Effector memory CD8-positive, alpha-beta T cell (primary cell): ENCODE measurements at places on chromosomes 7 and 10.

DNA sequence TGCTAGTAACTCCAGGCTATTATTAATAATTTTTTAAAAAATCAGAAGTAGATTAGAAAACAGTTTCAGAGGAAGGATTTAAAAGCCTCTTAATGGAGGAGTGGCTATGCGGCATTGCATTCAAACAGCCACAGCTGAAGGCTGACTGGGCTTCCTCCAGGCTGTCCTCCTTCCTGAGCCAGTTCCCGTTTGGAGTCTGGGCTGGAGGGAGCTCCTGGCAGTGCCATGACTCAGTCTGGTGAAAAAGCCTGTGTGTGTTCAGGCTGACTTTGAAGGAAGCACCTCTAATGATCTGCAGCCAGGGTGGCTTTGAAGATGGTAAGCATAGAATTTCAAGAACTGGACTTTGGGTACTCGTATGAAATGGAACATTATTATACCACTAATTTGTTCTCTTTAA lies 134.6 kb downstream of the DPP6 start:
- DNase-seq, result no peak

- no peak for DNase-seq
Measured at GRCh38 chr7:141584935-141585334, 33.7 kb downstream of the AGK start.

DNA sequence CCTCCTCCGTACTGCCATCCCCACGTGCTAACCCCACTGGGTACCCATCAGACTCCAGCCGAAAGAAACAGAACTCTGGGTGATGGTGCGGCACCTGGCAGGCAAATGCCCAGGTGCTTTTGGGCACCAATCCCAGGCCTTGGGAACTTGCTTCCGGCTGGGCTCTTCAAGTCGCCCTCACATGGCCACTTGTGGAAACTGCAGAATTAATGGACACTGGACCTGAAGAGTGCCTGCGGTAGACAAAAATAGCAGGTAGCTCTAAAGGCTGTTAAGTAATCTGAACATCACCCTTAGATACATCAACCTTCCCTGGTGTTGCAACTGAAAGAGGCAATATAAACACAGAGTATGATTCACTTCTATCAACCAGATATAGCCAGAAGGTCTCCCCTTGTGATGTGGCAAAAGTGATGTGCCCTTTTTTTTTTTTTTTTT lies 644.4 kb downstream of the GRM8 start:
- DNase-seq, result no peak

- DNase-seq, result no peak
Measured at GRCh38 chr7:120462991-120463390, 190.0 kb downstream of the KCND2 start.
